NCI-H1092 treated with DMSO at 0.1 percent for 48 hours (cell line): ENCODE measurements at places on chromosomes 5 and 9.
A peak's percentile ranks its signal among the peaks of the same experiment; 100 is the strongest.

DNA sequence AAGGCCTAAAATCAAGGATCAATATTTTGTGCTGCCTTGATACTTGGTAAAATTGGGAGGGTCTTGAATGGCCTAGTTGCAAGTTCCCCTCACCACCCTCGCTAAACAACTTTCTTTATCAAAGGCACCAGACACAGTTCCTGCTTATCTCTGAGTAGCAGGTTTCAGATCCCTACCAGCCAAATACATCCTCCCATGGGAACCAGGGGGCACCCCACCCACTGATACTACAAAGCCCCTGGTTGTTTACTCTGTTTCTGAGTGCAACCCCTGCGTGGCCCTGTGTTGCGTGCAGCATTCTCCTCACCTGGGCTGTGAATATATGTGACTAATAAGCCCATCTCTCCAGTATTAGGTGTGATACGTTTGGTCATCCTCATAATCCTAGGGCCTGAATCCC, 314.9 kb downstream of the DRD1 start:
- no peak for DNase-seq

- DNase-seq, result no peak
Measured at GRCh38 chr9:748861-749497, 92.5 kb upstream of the DMRT1 start.

DNA sequence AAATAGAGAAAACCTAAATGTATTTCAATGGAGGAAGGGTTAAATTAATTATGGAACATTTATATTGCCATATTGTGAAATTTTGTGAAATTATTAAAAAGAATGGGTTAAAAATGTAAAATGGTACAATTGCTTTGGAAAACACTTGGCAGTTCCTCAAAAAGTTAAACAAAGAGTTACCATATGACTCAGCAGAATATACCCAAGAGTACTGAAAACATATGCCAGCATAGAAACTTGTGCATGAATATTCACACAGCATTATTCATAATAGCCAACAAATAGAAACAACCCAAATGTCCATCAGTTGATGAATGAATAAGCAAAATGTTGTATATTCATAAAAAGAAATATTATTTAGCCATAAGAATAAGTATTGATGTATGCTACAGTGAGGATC, 181.0 kb upstream of the MAST4 start:
- DNase-seq, result no peak

- DNase-seq, result no peak
Measured at GRCh38 chr5:80093796-80094195, 58.6 kb downstream of the THBS4 start.

GRCh38 chr9:93268551-93269314, 84.8 kb downstream of the WNK2 start:
- DNase-seq, result peak; percentile 33

GRCh38 chr9:1005043-1005667, 28.7 kb downstream of the DMRT3 start:
- peak; percentile 25 for DNase-seq

- no peak for DNase-seq
Measured at GRCh38 chr9:113646491-113646890, 183.0 kb downstream of the RGS3 start.

DNA sequence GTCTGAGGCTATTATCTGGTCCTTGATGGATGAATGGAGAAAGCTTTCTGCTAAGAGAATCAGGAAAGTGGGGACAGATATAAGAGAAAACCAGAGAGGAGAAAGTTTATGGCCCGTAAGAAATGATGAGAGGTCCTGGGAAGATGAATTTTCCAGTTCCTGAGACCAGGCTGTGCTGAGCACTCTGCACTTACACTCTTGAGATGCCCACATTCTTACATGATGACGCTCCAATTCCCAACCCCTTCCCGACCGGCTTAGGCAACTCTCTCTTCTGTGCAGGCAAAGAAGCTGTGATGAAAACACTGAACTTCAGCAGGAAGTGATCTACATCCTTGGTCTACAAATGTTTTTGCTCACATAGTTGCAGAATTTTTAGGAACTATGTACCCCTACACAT, 417.0 kb downstream of the ARHGEF28 start:
- no peak for DNase-seq

DNA sequence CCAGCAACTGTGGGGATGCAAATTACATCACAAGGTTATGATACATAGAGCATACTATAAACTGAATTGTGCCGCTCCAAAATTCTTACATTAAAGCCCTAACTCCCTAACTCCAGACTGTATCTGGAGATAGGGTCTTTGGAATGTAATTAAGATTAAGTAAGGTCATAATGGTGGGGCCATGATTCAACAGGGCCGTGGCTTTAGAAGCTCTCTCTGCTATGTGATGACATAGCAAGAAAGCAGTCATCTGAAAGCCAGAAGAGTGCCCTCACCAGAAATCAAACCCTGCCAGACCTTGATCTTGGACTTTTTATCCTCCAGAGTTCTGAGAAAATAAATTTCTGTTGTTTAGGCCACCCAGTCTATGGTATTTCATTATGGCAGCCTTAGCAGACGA, 123.9 kb downstream of the FBXL17 start:
- no peak for DNase-seq

- no peak for DNase-seq
Measured at GRCh38 chr5:173697931-173698579, 81.6 kb upstream of the BOD1 start.

GRCh38 chr5:139888370-139888769, 92.8 kb downstream of the PSD2 start:
- no peak for DNase-seq

GRCh38 chr9:350384-350783, 135.7 kb downstream of the DOCK8 start:
- DNase-seq, result no peak

- DNase-seq, result no peak
Measured at GRCh38 chr9:90368928-90369327, 273.7 kb downstream of the DIRAS2 start.

DNA sequence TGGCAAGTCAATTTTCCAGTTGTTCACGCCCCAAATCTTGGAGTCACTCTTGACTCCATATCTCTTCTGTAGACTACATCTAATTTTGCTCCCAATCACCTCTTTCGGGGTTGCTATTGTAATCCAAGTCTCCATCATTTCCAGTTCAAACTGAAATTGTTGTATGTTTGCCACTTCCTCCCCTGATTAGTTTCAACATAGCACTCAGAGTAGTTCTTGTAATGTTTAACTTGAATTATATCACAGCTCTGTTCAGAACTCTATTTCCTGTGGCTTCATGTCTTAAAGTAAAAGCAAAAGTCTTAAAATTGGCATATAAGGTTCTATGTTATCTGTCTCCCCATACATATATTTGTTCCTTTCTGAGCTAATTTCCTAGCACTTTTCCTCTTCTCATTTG, 348.5 kb upstream of the RIOK2 start:
- no peak for DNase-seq

GRCh38 chr5:15263942-15264341, 236.0 kb upstream of the FBXL7 start:
- DNase-seq, result no peak

DNA sequence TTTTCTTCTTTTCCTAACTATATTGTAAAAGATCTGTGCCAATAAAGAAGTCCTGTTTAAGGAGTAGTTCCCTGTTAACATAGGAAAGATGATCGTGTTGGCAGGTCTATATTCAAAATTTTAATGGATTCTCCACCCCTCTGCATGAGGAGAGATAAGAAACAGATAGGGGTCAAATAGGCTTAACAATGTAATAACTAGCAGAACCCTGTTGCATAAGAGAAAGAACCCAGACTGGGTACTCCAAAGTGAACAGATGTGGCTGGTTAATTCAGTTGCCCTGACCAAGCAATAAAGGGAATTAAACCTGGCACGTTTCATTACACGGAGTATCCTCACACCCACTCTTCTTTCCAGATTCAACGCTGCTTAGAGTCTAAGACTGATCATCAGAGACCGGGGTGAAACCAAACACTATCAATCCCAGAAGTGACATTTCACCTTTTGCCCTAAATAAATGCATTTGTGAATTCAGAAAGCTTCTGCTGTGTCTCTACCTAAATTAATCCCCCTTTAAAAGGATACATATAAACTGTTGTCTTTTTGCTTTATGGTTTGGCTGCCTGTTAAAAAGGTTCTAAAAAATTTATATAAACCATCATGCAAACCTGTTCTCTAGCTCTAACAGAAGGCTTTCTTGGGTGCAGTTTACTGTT, 1276.9 kb upstream of the WWC1 start:
- DNase-seq, result no peak

DNA sequence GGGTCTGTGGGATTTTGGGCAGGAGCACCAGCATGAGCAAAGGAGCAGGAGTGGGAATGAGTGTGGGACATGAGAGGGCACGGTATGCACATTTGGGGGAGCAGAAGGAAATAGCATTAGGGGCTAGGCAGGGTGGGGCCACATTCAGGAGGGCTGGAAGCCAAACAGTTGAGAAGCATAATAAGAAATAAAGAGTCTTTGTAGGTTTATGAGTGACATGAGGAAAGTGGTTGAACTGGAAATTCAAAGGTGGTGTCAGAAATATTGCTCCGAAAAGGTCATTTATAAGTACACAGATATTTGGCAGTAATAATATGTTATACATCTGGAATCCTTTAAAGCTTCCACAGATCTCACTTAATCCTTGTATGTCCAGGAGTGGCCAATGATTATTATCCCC, 26.4 kb downstream of the ARHGEF28 start:
- no peak for DNase-seq

DNA sequence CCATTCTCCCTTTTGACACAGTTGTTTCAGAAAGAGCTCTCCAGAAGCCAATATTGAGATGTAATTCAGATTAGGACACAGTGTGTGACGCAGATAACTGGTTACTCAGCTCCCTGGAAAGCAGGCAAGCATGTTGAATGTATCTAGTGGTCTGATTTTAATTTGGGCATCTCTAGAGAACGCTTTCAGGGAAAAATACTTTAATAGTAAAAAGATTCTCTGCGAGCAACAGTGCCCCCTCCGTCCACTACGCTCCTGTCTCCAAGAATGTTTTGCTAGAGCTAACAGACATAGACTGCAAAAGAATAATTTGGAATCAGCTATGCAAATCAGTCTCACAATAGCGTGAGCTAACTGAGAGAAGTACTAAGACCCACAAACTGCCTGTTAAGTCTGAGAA, 23.3 kb downstream of the CFAP90 start:
- DNase-seq, result no peak

- peak; percentile 44 for DNase-seq
Measured at GRCh38 chr9:82991671-82992070, 71.3 kb downstream of the RASEF start.

- DNase-seq, result peak; percentile 22
Measured at GRCh38 chr5:148998174-148998797, 64.6 kb downstream of the SH3TC2 start.

DNA sequence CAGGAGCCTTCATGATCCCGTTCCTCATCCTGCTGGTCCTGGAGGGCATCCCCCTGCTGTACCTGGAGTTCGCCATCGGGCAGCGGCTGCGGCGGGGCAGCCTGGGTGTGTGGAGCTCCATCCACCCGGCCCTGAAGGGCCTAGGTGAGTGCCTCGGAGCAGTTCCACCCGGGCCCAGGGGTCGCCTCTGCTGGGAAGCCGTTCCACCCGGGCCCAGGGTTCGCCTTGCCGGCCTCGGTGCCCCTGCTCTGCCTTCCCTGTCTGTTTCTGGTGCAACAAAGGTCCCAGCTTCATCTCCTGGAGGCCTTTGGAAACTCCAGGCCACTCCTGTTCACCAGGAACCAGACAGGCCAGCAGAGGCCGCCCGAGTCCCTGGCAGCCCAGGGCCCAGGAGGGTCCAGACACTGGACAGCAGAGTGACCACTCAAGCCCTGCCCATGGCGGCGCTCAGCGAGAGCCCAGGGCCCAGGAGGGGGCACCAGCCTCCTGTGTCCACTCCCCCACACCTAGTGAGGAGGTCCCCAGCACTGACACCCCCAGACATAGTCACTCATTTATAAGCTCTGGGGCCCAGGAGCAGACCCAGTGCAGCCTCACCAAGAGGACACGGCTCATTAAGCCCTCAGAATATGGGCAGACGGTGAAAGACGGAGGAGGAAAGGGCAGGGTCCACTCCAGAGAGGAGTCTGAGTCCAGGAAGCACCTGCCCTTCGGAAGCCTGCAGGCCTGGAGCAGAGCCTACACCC, 7.5 kb downstream of the SLC6A19 start:
- DNase-seq, result peak; percentile 71

DNA sequence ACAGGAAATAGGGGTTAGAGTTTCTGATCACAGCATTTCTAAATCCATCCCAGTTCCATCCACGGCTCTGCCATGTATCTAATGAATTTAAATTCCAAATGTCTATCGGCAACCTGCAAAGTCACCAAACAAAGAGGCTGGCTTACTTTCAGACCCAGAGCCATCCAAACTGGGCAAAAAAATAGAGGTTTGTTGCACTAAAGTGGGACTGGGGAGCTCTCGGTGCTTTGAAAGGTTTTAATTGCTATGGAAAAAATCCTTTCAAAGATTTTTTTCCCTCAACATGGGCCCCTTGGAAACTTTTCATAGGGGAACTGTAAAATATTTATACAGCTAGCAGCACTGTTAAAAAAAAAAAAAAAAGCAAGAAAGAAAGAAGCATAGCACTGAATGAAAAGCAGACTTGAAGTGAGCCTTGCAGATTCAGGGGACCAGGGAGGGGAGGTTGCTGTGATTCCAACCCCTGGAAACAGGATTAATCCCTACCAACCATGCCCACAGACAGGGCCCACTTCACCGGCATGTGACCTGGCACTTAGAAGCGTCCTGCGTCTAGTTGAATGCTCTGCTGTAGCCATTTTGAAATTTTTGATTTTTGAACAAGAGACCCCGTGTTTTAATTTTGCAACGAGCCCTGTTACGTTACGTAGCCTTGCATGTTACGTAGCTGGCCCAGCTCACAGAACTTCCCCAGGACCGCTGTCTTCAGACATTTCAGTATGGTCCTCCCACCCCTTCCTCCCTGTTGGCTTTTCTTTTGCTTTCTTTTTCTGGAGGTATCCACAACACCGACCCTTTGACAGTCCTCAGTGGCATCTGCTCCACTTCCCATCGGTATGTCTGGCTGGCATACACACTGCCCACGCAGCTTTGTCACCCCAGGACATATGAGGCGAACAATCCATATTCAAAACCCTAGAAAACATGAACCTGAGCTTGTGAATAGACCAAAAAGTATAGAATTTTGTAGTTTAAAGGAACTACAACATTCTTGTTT, 105.3 kb upstream of the NFIB start:
- DNase-seq, result no peak

- no peak for DNase-seq
Measured at GRCh38 chr5:73793911-73794310, 167.9 kb downstream of the ARHGEF28 start.

DNA sequence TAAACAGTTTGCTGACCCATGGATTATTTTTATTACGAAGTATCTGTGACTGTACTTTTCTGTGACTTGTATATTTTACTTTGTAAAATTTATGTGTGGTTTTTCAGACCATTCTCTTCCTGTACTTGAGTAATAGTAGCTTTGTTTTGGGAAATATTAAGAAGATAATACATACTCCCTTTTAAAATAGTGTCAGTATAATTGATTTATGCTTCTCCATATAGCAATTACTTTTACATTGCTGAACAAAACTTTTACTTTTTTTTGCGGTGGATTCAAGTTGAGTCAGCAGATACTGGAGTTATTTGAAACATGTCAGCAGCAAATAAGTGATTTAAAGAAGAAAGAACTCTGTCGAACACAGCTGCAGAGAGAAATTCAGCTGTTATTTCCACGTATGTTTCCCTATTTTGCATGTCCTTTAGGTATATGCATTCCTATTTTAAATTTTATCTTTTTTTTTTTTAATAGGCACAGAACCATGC, 28.4 kb downstream of the TENT2 start:
- DNase-seq, result no peak
